Transverse colon (tissue), 4 donors: ENCODE measurements at places on chromosomes 5 and 9. TPM values are rescaled to one million over a fixed set of nuclear protein-coding genes. Genes with fewer than 3 reads are reported as not detected.

Gene NFIB
- total RNA-seq = 98.5 TPM

Gene FOXD1
- not detected for total RNA-seq

- H3K27ac ChIP-seq = no peak overlapping the region
- no peaks in the 10 kb centered on the region for H3K4me1 ChIP-seq
- DNase-seq = no peak
Measured at GRCh38 chr5:87243161-87243844, 24.4 kb upstream of the RASA1 start.

DNA sequence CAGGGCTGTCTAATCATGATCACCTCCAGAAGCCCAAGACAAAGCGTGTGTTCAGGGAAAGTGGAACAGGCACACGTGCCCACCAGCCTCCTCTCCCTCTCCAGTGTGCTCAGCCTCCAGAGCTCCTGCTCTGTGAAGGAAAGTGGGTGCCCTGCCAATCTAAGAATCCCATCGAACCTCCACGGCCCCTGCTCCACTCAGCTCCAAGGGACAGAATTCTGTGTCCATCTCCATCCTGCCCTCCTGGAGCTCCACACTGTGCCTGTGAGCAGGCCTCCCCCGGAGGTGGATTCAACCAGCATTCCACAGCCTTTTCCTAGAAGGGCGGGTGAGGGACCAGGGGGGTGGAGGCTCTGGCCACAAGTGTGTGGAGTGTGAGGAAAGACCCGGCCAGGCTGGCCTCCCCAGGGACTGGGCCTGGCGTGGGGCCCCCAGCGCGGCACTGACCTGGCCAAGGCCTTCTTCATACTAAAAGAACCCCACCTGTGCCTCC, 6.0 kb downstream of the EEIG1 start:
- no peaks in the 10 kb centered on the region for H3K27me3 ChIP-seq
- peak overlapping the region; percentile 98 for H3K27ac ChIP-seq
- H3K4me1 ChIP-seq = peaks cover 92% of the 10 kb centered on the region
- H3K36me3 ChIP-seq = no peaks in the 10 kb centered on the region

- H3K4me1 ChIP-seq = no peaks in the 10 kb centered on the region
- H3K27ac ChIP-seq = no peak overlapping the region
- DNase-seq = no peak
- H3K27me3 ChIP-seq = no peaks in the 10 kb centered on the region
- H3K36me3 ChIP-seq = no peaks in the 10 kb centered on the region
Measured at GRCh38 chr9:112615584-112616266, 102.2 kb downstream of the INIP start.

GRCh38 chr5:53362521-53362941, 117.9 kb upstream of the FST start:
- no peak overlapping the region for H3K27ac ChIP-seq
- H3K4me1 ChIP-seq = no peaks in the 10 kb centered on the region
- no peaks in the 10 kb centered on the region for H3K27me3 ChIP-seq
- H3K4me3 ChIP-seq = no peak overlapping the region
- H3K36me3 ChIP-seq = no peaks in the 10 kb centered on the region
- no peak for DNase-seq

- no peaks in the 10 kb centered on the region for H3K36me3 ChIP-seq
- peaks cover 9% of the 10 kb centered on the region for H3K4me1 ChIP-seq
- no peak overlapping the region for H3K27ac ChIP-seq
- H3K27me3 ChIP-seq = no peaks in the 10 kb centered on the region
- no peak overlapping the region for H3K4me3 ChIP-seq
- no peak for DNase-seq
Measured at GRCh38 chr9:131583836-131584555, 38.7 kb downstream of the PRRT1B start.
